SHP77 (cell line): ENCODE measurements at places on chromosomes 2 and 18.

GRCh38 chr2:63888490-63889402 is 47.0 kb downstream of the UGP2 start:
- peak; percentile 17 for DNase-seq

GRCh38 chr18:7341581-7342337 is 110.9 kb downstream of the LRRC30 start:
- DNase-seq: no peak

GRCh38 chr2:44191739-44192138 is 23.1 kb downstream of the PPM1B start:
- DNase-seq: no peak

DNA sequence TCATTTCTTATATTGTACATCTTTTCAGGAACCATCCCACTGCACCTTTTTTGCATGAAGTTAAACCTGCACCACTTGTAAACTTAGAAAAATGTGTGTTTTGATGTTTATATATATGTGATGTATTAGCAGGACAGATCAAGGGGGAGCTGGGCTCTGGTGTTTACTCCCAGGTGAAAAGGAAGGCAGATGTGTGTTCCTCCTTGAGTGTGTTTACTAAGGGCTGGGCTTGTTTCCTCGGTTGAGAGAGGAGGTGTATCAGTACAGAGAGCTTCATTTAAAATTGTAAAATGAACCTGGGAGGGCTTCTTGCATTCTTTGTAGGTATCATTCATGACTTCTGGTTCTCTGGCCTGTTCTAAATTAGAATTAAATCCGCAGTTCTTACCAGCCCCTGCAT is 14.8 kb downstream of the LPIN1 start:
- no peak for DNase-seq

DNA sequence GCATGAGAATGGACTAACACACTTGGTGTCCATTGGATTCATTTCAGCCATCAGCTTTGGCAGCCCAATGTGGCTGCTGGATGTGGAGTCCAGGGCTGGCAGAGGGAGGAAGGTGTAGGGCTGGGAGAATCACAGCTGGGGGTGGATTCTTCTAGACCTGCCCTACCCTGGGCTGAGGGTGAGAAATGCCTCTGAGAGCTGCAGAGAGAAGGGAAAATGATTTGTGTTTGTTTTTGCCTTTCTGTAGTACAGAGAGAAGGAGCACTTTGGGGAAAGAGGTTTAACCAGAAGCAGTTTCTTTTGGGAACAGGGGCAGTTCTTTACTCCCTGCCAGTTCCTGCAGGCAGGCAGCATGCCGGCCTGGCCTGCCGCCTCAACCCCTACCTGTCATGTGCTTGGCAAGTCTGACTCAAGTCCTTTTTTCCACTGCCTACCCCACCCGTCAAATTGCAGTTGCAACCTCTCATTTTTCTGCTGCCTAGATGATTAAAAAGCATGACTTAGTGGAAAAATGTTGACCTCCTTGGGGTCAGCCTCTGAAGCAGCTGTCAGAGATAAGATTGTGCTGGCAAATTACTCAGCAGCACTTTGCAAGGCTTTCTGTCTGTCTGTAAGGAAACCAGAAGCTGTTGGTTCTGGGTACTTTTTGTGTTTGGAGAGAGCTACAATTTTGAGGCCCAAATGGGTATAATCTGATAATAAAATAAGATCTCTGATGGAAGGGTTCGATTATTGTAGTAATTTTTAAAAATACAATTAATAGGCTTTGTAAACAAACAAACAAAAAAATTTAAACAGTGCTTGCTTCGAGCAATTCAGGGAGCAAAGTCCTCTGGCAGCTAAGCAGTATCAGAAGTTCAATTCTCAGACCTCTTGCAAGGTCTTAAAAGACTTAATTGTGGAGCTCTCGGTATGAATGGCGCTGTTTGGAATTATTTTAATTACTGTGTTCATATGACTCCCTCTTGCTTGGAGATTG is 21.7 kb downstream of the LBH start:
- no peak for DNase-seq

- DNase-seq: no peak
These were observed 42.8 kb upstream of the BAZ2B start for GRCh38 chr2:159658881-159659873.

DNA sequence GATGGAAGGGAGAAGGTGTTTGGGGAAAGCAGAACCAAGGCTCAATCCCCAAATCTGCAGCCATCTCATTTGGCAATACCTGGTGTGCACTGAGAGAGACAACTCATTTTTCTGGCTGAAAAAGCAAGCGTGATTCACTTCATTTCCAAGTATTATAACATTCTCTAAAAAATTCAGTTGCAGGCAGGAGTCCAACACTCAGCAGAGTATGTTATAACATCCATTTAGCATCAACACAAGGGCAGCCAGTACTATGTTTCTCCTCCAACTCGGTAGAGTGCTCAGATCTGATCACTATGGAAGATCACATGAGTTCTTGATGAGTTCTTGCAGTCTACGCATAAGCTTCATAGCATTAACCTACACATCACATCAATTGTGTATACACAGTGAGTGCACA is 99.4 kb upstream of the PID1 start:
- DNase-seq: no peak

GRCh38 chr2:134287323-134287722 is 33.5 kb downstream of the MGAT5 start:
- no peak for DNase-seq

DNA sequence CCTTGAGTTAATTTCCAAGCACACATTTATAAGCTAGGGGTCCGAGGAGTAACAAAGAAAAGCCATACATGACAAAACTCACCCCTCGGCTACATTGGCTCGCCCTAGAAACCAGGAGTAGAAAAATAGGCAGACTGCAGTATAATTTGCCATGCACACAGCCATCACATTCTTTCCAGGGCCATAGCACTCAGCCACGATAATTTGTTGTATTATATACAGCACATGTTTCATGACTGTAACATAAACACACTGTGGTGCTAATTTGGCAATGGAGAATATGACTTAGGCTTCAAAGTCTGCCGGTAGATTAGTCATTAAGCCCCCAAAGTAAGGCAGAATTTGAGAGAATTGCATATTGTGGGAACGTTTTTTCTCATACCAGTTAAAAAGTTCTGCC is 254.9 kb downstream of the ZNF521 start:
- DNase-seq: no peak

DNA sequence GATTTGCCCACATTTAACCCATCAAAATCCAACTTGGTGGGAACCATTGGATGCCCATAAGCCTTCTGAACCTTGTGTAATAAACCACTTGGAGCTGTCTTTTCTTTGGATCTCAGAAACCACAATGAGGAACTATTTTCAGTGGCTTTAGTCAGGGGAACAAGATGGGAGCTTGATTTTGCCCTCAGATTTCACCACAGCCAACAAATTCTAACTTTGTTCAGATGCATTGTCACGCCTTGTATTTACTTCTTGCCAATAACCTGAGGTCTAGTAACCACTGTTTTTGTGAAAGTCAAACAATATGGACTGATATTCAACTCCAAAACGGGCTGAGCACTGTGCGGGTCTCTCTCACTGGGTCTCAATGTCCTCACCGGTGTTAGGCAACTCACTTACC is 508.2 kb downstream of the TNS1 start:
- no peak for DNase-seq

- no peak for DNase-seq
These were observed 75.0 kb downstream of the SOCS6 start for GRCh38 chr18:70363861-70364260.
